ENCODE measurements at places on chromosomes 2 and 18.
A peak's percentile ranks its signal among the peaks of the same experiment; 100 is the strongest.

DNA sequence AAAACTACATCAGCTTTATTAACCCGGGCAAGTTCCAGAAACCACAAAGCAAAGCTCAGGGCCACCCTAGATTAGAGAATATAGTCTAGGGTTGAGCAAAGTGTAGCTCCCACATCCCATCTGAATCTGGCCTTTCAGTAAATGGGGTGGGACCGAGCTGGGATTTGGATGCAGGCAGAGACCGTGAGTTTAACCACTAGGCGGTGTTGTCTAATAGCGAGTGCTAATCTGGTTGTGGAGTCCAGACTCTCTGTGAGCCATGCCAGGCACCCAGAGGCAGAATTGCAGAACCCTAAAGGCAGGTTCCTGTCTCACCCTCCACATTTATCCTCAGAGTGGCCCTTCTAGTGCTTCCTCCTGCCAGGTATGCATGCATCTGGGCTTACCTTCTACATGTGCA is 435.9 kb downstream of the TSN start:
- ATAC-seq = no peak

- peak; percentile 49 for ATAC-seq
Observed at GRCh38 chr2:230777721-230778120, 65.1 kb downstream of the CAB39 start.

DNA sequence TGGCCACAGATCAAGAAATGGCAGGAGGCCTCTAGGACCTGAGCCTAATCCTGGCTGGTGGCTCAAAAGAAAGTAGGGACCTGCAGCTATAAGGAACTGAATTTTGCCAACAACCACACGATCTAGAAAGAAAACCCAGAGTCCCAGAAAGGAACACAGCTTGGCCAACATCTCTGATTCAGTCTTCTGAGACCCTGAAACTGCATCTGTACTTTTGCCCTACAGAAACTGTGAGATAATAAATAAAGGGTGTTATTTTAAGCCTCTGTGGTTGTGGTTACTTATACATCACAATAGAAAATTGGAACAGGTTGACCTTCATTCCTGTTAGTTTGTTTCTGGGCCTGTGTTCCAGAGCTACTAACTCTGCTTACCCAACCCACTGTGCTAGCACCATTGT is 356.8 kb upstream of the ST6GAL2 start:
- ATAC-seq = no peak

GRCh38 chr2:234932591-234933168 is 19.1 kb upstream of the SH3BP4 start:
- ATAC-seq = no peak

- ATAC-seq = peak; percentile 19
Observed at GRCh38 chr2:127592761-127593227, 53.2 kb upstream of the GPR17 start.
